ENCODE measurements at places on chromosomes 11 and 22.

- DNase-seq, result no peak
Measured at GRCh38 chr11:61486011-61486620, 22.4 kb upstream of the LRRC10B start.

GRCh38 chr11:10618490-10618889, 50.0 kb upstream of the LYVE1 start:
- no peak for DNase-seq

- no peak for DNase-seq
Measured at GRCh38 chr11:28671274-28671673, 563.1 kb downstream of the METTL15 start.

DNA sequence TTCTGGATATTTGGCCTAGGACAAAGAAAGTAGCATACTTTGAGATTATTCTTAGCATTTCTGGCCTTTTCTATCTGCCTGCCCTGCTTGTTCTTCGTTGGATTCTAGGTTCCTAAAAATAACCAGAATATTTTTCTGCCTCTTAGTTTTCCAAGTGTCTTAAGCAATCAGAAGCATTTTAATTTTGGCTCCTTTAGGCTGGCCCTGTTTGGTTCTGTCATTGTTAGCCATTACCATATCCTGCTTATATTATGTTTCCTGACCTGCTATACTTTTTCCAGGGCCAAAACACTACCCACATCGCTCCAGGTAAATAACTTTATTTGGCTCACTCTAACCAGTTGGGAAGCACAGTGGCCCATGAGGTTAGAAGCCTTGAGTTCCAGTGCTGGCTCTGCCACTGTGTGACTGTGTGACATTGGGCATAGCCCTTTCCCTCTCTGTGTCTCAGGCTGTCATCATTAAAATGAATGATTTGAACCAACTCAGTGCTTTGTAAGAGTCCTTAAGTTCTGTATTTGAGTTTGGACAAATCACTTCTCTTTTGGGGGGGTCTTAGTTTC, 91.1 kb downstream of the STIM1 start:
- DNase-seq, result no peak

GRCh38 chr11:9155930-9156329, 64.5 kb upstream of the SCUBE2 start:
- DNase-seq, result no peak

DNA sequence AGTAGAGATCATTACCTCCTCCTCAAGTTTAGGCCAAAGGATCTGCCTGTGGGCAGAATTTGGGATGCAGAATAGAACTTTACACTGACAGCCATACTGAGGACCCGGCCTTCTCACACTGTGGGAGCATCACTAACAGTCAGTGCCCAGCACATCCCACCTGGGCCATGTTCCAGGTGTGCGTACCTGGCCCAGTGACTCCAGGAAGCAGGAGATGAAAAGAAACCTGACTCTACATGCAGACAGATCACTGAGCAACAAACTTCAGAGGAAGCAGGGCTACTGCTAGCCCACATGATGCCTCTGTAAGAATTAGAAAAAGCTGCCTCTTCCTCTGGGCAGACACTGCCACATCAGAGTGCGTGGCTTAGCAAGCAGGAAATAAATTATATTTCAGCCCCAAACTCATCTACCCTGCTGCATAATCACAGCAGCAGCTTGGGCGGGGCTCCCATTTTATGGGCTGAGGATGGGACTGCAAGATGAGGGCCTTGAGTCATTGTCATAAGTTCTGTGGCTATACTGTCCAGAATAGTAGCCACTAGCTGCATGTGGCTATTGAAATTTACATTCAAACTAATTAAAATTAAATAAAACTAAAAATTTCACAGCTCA, 6.0 kb upstream of the LMO2 start:
- DNase-seq, result no peak

- DNase-seq, result no peak
Measured at GRCh38 chr11:6455070-6455469, 14.3 kb upstream of the HPX start.

DNA sequence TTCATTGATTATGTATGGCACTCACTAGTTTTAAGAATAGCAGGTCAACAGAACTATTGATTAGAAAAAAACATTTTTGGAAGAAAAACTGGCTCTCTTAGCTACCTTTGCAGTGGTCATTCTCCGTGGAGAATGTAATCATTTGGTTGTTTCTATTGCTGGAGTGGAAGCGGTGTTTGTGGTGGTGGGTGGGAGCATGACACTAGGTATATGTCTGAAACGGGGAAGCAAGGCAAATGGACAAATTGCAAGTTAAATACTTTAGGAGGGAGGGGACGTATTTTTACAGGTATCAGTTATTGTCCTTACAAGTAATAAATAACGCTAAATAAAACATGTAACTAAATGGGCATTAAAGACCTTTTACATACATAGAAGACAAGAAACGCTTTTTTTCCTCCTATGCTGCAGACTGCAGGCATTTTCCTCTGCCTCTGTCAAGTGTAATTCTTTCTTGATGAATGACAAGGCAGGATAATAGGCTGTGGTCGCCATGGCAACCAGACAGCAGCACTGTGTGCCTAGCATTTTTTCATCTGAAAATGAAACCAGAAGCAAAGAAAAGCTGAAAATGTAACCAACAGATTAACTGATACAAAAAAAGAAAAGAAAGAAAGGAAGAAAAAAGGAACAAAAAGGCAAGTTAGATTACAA, 46.2 kb downstream of the BLID start:
- DNase-seq, result no peak

GRCh38 chr11:1381793-1382425, 7.8 kb upstream of the BRSK2 start:
- no peak for DNase-seq

- no peak for DNase-seq
Measured at GRCh38 chr11:71070490-71071453, 181.6 kb downstream of the SHANK2 start.

- no peak for DNase-seq
Measured at GRCh38 chr11:104968355-104968855, at the start of gene CASP4. Gene CASP4, minus strand, starts transcription at chr11:104968574. Its CDS starts 49 bp downstream, at chr11:104968525.

GRCh38 chr11:78666675-78667160, 92.1 kb upstream of the NARS2 start:
- DNase-seq, result no peak

DNA sequence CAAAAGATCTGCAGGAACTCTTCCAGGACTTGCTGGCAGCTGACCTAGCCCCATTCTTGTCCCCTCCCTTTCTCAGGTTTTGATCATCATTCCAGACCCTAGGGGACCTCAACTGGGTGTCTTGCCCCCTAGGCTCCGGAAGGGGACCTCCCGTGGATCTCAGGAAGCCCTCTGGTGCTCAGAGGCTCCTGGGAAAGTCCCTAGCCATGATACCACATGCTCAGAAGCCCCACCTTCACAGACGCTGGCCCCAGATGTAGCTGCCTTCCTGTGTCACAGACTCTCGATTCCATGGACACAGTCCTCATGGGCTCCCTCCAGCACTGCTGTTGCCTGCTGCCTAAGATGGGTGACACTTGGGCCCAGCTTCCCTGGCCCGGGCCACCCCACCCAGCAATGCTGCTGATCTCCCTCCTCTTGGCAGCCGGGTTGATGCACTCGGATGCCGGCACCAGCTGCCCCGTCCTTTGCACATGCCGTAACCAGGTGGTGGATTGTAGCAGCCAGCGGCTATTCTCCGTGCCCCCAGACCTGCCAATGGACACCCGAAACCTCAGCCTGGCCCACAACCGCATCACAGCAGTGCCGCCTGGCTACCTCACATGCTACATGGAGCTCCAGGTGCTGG, at the start of gene LRRC55:
LRRC55 (plus strand) TSS at position 276 of the 628 bp plus-strand sequence; CDS start at position 346, 70 bp downstream.
- no peak for DNase-seq

GRCh38 chr11:47179655-47179991, 2.9 kb upstream of the ARFGAP2 start:
- DNase-seq, result peak; percentile 64

- DNase-seq, result no peak
Measured at GRCh38 chr11:36306888-36307287, 10.8 kb downstream of the PRR5L start.

DNA sequence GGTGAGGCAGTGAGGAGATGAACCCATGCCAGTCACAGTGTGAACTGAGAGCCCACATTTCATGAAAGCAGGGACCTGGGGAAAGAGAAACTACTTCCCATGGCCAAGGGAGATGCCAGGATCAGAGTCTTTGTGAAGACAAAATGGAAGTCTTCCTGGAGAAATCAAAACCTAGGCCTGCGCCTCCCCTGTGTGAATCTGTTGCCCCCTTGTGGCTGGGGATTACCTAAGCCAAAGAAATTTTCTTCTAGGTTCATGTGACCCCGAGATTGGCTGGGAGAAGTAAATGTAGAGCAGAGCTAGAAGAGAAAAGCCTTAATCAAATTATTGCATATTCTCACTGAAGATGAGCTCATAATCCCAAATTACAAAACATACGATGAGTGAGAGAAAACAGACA, 1075.3 kb downstream of the TBC1D22A start:
- DNase-seq, result no peak

DNA sequence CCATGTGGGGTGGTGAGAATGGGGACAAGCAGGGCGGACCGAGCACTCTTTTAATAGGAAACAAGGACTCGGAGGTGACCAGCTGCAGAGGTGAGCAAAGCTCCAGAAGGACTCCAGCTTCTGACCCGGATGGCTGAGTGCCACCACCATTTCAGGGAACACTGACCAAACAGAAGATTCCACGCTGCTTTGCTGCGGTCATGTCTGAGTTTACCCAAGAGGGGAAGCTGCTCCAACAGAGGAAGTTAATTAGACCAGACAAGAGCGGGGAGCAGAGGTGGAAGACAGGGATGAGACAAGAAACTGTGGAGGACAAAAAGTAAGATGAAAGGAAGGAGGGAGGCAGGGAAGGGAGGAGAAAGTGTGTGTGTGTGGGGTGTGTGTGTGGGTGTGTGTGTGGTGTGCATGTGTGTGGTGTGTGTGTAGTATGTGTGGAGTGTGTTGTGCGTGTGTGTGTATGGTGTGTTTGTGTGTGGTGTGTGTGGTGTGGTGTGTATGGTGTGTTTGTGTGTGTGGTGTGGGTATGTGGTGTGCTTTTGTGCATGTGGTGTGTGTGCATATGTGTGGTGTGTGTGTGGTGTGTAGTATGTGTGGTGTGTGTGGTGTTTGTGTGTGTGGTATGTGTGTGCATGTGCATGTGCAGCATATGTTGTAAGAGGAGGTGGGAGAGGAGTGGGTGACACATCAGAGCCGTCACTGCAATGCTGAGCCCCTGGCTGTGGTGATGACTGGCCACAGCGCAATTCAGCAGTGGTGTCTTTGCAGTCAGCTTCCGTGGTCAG, 82.2 kb upstream of the AKIP1 start:
- DNase-seq, result no peak

GRCh38 chr11:14973621-14974514, 1.7 kb upstream of the CALCA start:
- DNase-seq, result no peak

GRCh38 chr11:88632163-88632562, 294.6 kb upstream of the CTSC start:
- DNase-seq, result no peak

DNA sequence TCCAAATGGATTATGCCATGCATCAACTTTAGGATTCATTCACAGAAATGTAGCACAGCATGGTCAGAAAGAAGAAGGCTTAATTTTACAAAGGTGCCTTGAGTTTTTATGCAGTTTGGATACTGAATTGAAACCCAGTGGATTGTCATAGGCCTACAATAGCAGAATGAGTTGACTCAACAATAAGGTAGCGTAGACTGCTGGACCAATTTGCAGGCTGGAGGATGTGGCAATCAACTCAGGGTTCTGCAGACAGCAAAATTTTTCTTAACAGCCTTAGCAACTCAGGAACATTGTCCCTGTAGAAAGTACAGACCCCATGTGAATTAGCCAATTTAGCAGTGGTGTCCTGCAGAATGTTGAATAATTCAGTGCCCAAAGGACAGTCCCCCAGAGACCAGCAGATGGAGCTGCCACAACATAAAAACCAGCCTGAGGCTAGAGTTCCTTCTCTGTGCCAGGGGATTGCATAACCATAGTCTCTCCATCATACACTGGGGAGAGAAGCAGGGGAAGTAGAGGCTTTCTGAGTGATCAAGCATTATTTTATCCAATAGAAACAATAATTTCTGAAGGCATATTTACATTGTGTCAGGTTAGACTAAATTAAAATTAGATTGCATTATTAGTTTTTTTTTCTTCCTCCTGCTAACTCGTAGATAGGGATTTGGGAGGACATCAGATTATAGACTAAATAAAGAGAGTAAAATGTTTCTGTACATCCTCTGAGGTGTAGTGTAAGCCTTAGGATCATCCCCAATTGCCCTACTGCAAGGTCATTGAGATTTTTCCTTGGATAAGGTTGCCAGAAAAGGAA, 20.3 kb upstream of the MRPL17 start:
- no peak for DNase-seq

- no peak for DNase-seq
Measured at GRCh38 chr11:130804306-130805076, 111.8 kb downstream of the SNX19 start.

DNA sequence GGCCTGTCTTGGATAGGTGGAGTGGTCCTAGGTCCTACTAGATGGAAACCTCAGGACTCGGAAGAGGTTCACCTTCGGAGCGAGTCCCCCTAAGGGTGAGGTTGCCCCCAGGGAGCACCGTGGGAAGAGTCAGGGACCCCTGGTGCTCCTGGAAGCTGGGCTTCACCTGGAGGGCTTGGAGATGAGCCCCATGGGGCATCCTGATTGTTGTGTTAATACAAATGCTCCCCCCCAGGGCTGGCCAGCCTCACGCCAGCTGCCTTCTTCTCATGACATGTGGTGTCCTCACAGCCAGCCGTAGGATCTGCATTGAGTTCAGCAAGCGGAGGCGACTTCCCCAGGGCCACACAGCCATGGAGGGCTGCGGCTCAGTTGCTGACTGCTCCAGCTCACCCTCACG, 1487.5 kb downstream of the BRD1 start:
- DNase-seq, result no peak

DNA sequence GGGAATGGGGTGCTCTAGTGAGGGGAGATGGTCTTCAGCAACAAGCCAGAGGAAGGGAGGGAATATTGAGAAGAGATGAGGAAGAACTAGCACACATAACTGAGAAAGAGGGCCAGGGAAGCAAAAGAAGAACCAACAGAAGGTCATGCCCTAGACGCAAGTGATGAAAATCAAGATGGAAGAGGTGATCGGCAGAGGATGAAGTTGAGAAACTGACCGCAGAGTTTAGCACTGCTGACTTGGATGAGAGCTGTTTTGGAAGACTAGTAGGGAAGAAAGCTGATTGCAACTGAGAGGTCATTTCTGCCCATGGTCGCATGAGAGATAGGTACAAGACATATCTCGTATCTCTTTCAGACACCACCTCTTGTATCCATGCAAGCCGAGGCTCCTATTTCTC, 2.9 kb downstream of the SPINDOC start:
- DNase-seq, result no peak

- DNase-seq, result no peak
Measured at GRCh38 chr11:35066783-35067423, 72.1 kb upstream of the CD44 start.

- DNase-seq, result no peak
Measured at GRCh38 chr11:45618897-45619296, 46.5 kb downstream of the CHST1 start.

Measured in D721Med (cell line).